ENCODE measurements at places on chromosomes 7 and 10.

DNA sequence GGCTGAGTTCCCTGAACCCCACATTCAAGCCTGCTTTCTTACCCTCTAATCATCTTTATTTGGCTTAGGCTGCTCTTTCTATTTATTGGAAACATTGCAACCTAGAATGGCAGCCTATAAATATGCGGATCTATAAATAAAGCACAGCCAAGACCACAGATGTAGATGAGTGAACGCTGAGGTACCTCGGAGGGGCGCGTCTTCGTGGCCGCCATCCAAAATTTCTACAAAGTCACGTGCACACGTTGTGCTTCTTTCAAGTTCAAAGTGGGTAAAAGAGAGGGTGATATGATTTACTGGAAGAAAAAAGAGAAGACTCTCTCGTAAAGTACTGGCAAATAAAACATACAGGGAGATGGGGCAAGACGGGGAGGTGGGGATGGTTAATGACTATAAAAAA is 132.6 kb upstream of the RSU1 start:
- DNase-seq: no peak

DNA sequence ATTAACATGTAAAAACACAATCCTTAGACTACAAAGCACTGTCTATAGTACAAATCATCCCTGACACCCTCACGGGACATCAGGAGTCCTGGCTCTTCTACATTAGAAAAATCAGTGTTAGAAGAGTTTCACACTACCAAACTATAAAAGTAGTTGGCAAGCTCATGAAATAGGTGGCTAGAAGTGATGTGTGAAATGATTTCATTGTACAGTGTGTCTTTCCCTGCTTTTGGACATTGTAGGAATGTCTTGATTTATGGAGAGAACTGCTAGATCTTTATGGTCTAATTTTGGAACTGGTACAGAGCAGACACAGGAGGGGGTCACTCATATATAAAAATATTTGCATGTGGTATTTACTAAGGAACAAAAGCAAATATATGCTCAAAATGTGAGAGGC is 33.2 kb downstream of the SEMA3A start:
- no peak for DNase-seq

DNA sequence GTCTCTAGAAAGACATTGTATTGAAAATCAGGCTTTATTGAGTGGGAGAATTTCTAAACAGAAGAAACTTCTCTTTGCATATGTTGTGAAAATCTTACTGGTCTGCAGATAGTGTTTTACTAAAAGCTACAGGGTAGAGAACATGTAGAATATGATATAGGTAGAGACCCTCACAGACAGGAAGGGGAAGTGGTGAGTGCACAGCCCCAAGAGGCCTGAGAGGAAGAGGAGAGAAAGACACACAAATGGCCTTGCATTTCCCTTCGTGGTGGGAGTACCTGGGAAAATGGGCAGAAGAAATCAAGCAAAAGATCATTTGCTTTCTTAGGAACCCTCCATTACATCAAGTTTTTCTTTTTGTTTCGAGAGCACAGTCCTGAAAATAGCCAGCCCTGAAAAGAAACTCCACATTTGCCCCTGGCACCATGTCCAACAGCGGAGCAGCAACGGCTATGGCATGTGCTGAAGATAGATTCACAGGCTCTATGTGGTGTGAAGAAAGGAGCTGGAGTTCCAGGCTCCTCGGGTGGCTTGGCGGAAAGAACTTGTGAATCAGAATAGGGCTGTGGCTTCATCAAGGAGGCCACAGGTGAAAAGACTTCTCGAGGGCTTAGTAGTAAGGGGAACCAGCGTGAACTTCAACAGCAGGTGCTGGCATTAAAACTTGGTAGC is 143.5 kb downstream of the CALCR start:
- no peak for DNase-seq

DNA sequence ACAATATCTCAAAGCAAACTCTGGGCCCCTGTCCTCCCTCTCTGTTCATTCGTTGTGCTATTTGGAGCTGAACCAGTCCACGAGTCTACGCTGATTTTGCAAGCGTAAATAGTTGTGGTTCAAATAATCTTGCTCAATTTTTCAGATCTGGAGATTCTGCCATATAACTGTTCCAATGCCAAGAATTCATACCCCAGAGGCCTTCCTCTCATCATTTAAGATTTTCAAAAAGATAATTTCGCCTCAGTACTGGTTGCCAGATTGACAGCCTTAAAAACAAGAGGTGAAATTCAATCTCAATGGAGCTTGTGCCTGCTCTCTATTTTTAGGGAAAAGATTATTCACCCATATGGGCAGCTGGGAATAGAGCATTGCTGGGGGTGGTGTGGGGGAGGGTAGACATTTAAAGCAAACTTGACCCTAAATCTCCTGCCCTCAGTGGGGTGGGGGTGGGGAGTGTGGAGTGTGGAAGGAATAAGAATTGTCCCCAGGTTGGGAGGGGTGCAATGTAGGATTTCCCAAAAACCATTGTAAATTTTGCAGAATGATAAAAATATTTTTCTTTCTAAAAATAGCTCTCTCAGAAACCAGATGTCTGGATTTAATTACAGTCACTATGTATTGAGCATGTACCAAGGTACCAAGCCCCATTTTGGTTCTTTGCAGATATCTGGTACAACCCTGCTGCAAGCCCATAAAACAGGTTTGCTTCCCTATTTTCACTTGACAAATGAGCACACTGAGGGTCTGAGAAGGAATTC is 104.7 kb upstream of the EEPD1 start:
- DNase-seq: no peak

DNA sequence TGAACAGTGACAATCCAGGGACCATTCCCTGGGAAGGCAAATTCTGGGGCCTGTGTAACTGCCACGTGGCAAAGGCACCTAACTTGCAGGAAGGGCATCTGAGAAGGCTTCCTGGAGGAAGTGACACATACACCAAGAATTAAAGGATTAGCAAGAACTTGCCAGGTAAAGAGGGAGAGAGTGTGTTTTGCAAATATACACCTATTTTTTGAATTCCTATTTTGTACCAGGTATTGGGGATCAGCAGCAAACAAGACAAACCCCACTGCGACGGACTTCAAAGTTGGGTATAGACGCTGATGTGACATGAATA is 206.5 kb upstream of the ZMIZ1 start:
- DNase-seq: no peak

DNA sequence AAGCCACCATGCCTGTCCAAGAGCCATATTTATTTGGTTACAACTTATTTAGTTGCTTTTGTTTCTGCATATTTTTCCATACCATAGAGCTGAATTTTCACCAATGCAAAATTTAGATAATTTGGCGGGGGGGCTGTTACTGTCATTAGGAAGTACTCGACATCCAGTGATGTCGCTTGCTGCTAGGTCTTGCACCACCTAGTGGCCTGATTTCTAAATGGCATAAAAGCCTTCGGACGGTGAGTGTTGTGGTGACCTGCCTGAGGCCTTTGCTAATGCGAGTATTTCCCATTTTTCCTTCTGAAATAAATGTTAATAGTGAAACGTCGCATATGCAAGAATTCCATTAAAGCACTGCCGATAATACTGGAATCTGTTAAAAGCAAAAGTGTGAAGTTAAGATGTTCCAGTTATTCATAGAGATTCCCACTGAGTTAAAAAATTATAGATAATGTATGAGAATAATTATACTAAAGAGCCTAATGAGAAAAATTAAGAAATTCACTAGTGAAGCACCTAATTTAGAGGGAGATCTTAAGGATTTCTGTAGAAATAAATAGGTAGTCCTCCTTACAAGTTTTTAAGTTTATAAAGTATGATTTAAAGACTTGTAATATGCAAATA is 86.1 kb upstream of the DNAJB6 start:
- no peak for DNase-seq

- DNase-seq: no peak
Measured at GRCh38 chr7:65342723-65343629, 30.7 kb upstream of the ZNF92 start.

- DNase-seq: no peak
Measured at GRCh38 chr10:125782616-125783015, 7.0 kb upstream of the MMP21 start.

DNA sequence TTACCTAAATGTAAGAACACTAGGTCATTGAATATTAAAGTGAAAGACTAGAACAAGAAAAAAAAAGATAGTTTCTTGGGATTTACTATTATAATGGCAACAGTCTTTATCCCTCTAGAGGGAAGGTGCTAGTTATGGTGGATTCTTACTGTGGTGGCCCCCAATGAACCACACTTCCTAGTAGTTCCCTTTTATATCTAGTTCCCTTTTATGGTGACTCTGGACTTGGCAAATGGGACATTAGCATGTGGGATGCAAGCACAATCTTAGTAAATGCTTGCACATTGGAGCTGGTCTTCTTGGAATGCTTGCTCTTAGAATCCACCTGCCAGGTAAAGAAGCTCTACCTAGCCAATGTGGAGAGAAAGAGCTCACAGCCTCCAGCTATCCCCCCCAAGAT is 430.2 kb downstream of the LRMDA start:
- no peak for DNase-seq

- no peak for DNase-seq
Measured at GRCh38 chr7:125399408-125399807, 469.8 kb upstream of the POT1 start.

DNA sequence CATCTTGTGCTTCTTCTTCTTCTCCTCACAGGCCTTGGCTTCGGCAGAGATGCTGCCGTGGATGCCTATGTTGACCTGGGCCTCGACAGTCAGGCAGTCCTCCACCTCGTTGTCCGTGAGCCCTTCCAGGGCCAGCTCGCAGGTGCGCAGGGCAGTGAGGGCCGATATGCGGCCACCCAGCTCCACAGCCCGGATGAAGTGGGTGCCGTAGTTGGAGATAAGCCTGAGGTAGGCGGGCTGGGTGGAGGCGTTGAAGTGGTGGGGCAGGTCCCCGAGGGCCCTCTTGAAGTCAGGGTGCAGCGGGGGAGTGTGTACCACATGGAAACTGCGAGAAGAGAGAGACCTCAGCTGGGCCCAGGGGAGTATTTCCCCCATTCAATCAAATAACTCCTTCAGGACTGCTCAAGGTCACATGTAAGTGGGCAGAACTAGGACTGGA is 3.7 kb downstream of the PRF1 start:
- no peak for DNase-seq

- DNase-seq: no peak
Measured at GRCh38 chr7:80991654-80992053, 72.8 kb upstream of the SEMA3C start.

DNA sequence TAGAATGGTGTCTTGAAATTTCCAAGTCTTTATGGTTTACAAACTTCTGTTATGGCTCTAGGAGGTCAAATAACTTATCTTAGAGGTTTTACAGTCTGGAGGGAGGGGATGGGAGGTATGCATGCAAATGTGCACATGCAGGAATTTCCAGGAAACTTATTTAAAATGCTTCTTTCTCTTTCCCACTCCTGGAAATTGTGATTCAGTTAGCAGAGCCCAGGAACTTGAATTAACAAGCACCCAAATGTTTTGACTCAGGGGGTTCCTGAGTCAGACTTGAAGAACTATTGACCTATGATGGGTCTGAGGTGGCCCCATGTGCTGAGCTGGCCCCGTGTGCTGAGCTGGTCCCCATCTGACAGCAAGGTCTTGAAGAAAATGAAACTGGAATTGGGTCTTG is 669.4 kb downstream of the INHBA start:
- DNase-seq: no peak

GRCh38 chr7:100038326-100038725 is 11.2 kb upstream of the ZSCAN21 start:
- no peak for DNase-seq

DNA sequence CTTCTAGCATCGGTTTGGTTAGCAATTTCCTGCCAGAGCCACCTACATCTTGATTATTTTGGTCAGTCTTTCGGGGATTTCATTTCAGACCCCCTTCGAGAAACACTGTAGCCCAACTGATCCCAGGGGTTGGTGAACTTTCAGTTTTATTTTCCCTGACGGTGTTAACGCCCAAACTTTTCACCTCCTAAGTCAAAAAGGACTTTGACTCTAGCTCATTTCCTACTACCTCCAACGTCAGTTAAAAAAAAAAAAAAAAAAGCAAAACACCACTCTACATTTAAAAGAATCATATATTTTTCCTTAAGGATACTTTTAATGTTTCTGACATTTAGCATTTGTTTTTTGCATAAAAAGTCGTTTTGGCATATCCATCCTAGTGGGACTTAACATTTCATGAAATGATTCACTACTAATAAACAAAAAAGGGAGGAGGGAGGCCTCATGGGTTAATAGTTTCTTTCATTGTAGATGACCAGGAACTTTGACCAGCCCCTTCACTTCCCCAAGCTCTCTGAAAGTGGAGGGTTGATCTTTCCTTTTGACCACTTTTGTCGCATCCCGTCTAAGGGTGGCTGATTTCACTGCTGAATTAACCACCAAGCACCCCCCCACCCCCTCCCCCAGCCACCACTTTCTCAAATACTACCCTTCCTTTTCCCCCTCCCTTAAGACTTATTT is 764 bp upstream of the TCF7L2 start:
- no peak for DNase-seq

DNA sequence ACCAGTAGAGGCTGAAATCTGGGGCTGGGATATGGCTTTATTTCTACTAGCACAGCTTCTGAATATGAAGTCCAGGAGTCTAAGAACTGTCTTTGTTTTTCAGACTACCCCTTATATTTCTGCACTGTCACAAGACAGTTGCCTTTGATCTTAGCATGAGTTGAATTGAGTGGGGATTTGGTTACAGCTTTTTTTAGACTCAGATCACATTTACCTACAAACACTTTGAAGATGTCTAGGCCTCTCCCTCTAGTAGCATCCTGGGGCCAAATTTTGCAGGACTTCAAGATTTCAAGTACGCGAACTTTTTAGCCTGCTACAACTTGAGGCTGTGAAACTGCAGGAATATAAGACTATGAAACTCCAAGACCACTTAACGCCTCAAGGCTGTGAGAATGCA is 240.2 kb downstream of the NEBL start:
- DNase-seq: no peak

Data from stimulated activated CD8-positive, alpha-beta memory T cell treated with anti-CD3 and anti-CD28 coated beads, Interleukin-4, amount 100 ng/mL, for 1 hour (primary cell).